ENCODE measurements at places on chromosomes 11 and 22.
A peak's percentile ranks its signal among the peaks of the same experiment; 100 is the strongest.

DNA sequence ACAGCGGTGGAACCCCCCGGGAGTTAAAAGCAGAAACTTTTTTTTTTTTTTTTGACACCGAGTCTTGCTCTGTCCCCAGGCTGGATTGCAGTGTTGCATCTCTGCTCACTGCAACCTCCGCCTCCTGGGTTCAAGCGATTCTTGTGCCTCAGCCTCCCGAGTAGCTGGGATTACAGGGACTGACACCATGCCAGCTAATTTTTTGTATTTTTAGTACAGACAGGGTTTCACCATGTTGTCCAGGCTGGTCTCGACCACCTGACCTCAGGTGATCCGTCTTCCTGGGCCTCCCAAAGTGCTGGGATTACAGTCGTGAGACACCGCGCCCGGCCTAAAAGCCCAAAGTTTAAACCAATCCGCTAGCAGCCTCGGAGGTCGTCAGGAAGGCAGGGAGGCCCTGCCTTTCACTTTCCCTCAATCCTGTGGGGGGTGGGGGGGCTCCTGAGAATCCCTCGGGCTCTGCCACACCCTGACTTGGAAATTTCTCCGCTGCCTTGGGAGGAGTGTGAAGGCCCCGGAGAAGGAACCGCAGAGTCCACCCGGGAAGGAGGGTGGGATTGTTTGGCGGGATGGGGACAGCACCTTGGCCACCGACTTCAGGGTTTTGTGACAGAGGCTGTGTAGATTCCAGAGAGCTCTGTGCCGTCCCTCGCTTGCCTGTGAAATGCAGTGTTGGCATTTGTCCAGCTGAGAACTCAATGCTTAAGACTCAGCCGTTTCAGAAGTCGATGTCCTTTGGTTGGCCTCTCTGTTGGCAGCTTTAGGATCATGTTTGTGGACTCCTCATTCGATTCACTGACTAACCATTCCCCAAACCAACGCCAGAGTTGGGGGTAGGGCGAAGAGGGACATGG, 1.0 kb downstream of the ARHGAP8 start:
- DNase-seq, result no peak

DNA sequence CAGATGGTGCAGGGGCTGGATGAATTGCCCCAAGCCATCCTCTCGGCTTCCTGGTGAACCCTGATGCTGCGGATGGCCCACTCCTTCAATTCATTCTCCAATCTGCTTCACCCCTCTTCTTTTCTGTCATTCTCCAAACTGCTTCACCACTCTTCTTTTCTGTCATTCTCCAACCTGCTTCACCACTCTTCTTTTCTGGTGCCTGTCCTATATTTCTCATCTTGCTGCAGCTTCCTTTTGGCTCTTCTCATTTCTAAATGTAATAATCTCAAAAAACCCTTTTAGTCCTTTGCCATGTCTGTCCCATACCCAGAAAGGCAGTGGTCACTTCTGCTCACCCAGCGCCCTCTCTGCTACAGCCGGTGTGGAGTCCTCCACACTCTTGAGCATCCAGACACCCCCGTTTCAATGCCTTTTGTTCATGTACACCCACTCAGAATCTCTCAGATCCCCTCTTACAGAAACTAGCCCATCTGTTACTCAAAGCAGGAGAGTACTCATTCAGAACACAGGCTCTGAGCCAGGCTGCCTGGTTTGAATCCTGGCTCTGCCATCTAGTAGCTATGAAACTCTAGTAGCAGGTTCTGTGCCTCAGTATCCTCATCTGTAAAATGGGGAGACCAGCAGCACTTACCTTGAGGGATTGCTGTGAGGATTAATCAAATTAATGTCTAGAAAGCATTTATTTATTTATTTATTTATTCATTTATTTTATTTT, 14.9 kb downstream of the SERPIND1 start:
- no peak for DNase-seq

DNA sequence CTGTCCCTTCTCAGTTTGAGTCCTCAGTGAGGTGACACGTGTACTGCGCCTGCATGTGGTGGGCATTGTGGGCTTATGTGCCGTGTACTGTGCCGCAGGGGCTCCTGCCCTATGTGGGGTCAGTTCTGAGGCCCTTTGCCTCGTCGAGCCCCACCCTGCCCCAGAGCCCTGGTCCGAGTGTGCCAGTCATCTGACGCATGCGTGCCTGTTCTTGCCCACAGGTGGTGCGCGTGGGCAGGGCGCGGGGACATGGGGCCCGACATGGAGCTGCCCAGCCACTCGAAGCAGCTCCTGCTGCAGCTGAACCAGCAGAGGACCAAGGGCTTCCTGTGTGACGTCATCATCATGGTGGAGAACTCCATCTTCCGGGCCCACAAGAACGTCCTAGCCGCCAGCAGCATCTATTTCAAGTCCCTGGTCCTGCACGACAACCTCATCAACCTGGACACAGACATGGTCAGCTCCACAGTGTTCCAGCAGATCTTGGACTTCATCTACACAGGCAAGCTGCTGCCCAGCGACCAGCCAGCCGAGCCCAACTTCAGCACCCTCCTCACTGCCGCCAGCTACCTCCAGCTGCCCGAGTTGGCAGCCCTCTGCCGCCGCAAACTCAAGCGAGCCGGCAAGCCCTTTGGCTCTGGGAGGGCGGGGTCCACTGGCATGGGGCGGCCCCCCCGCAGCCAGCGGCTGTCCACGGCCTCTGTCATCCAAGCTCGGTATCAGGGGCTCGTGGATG, 22.3 kb upstream of the TMEM191C start:
- DNase-seq, result no peak

GRCh38 chr11:47186700-47187695, 764 bp upstream of the PACSIN3 start:
- peak; percentile 28 for DNase-seq

DNA sequence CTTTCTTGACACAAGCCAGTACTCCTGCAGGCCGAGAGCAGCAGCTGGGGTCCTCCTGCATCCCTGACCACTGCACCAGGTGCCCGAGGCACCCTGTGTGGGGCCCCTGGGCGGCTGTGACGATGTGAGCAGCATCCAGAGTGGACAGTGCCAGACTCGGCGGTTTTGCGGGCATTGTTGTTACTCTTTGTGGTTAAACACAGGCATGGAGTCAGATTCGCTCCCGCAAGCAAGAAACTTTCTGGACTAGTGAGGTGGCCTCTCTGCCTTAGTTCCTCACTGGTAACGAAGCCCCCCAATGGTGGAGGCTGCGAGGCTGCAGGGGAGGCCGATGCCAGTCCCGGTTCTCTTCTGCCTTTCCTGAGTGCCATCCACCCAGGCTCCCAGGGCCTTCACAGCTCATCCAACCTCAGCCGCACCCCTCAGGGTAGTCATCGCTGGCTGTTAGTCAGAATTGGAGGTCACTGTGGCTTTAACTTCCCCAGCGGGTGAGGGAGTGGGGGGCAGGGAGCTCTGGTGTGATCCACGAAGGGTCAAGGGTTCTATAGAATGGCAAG, 3.7 kb upstream of the CLDN5 start:
- no peak for DNase-seq

GRCh38 chr11:45026835-45027234, 76.2 kb upstream of the TP53I11 start:
- peak; percentile 5 for DNase-seq

- no peak for DNase-seq
Observed at GRCh38 chr11:66953081-66953833, 4.9 kb downstream of the PC start.

DNA sequence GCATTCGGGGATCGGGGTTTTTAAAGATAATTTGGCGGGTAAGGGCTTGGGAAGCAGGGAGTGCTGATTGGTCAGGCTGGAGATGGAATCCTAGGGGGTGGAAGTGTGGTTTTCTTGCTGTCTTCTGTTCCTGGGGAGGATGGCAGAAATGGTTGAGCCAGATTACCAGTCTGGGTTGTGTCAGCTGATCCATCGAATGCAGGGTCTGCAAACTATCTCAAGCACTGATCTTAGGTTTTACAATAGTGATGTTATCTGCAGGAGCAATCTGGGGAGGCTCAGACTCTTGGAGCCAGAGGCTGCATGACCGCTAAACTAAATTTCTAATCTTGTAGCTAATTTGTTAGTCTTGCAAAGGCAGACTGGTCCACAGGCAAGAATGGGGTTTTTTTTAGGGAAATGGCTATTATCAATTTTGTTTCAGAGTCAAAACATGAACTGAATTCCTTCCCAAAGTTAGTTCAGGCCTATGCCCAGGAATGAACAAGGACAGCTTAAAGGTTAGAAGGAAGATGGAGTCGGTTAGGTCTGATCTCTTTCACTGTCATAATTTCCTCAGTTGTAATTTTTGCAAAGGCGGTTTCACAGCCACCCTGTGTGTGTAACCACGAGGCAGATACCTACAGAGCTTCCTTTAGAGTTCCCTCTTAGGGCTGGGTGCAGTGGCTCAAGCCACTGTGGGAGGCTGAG, 10.2 kb downstream of the SCGB1A1 start:
- DNase-seq, result no peak

GRCh38 chr11:66904561-66904960, 47.7 kb downstream of the LRFN4 start:
- DNase-seq, result no peak

GRCh38 chr22:25764270-25765015, 22.5 kb downstream of the MYO18B start:
- DNase-seq, result no peak

DNA sequence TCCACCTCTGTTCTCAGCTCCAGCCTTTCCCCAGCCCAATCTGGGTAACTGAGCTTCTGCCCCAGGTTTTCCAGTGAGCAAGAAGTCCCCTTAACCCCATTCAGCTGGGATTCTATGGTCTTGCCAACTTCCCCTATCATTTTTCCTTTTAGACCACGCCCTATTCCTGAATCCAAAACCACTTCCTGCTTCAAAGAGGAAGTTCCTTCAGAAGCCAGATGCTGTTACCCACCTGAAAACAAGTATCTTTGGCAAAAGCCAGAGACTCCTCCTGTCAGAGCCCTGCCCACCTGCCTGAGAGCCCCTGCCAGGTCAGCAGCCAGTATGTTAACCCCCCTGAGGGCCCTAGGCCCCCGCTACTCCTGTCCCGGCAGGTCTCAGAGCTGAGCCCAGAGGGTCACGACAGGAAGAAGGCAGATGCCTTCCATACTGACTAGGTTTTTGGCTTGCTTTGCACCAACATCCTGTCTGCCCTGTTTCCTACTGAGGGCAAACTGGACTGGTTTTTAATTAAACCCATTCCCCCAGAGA, 20.3 kb upstream of the MICAL2 start:
- no peak for DNase-seq

Data from NCI-H748 treated with DMSO at 0.1 percent for 48 hours (cell line).